ENCODE measurements at places on chromosomes 7 and 10.

- no peak for DNase-seq
Observed at GRCh38 chr7:30282735-30283134, 1.7 kb upstream of the ZNRF2 start.

- no peak for DNase-seq
Observed at GRCh38 chr10:129236274-129236691, 230.8 kb upstream of the MGMT start.

- DNase-seq, result no peak
Observed at GRCh38 chr10:71745664-71746250, 26.2 kb upstream of the C10orf105 start.

- DNase-seq, result no peak
Observed at GRCh38 chr7:47188653-47189315, 393.1 kb downstream of the TNS3 start.

GRCh38 chr7:159175792-159176191 lies 31.1 kb upstream of the VIPR2 start:
- DNase-seq, result no peak

DNA sequence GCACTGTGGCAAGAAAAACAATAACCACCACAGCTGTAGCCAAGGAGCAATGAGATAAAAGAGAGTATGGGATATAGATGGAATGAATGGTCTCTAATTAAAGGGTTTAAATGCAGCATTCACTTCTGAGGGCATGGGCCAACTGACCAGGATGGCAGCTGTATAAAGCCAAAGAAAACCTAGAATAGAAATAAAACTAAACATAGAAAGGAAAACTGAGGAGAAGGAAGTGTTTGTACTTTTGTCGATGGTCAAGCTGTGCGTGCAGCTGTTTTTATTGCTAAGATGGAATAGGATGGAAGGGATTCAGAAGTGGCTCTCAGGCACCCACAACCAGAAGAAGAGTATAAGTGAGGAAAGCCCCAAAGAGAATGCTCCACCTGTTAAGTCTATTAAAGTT lies 37.9 kb downstream of the ZC3HC1 start:
- DNase-seq, result no peak

DNA sequence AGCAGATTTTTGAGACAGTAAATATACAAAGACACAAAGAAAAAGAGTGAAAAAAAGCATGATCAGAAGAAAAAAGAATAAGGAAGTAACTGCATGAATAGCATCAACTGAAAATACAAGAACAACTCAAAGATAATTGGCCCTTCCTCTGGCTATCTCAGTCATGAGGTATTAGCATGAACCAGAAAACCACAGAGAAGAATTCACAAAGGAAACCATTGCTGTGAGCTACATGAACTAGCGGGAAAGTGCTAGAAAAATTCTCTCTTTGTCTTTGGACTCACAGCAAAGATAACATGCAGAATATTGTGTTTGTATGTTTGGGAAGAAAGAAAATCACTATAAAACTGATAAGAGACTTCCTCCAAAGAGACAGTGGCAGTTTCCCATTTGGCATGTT lies 82.9 kb downstream of the SORCS1 start:
- no peak for DNase-seq

DNA sequence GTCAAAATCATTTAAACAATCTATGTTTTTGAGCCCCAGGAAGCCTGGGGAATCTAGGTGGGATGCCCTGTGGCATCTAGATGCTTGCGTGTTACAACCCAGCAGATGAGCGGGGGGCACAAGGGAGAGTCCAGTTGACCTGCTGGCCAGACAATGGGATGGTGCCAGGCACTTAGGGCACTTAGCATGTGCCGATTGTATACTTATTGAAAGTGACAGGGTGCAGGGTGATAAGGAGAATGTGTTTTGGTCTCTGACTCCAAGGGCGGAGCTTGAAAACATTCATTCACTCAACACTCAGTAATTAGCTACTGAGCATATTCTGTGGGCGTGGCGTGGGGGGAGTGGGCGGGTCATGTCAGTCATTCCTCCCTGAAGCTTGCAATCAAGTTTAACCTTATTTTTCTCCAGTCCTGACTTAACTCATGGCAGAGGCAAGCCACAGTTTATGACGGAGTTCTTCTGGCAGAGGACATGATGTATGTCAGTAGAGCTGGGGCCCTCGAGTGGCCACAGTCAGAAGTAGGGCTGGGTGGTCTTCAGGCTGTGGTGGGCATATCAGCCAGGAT lies 115.1 kb downstream of the PRKCQ start:
- DNase-seq, result no peak

DNA sequence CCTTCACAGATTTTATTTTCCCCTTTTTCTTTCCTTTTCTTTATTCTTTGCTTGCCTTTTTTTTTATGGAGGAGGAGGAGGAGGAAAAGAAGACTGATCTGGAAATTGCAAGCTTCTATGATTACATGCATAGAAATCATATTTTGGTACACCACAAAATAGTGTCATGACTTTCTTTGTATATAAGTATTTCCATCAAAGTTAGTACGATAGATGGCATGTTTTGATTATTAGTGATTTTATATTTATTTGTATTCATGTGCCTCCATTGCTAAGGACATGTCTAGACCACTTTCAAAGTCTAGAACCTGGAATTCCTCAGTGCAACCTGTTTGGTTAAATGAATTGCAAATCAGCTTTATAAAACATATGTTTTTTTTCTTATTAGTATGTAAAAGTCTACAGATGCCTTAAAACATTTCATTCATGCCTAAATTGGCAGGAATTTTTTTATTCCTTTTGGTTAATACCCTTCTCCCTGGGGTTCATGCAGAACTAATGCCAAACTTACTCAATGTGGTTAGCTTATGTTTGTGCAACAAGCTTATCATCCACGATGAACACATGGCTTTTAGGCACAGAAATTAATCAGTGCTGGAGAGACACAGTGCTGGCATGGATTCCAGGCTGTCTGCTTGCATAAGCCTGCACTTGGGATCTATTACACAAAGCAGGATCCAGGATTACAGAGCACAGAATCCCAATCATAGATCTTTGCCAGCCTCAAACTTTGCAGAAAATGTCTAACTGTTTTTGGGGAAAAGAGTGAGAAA lies 213.1 kb downstream of the CHRM2 start:
- no peak for DNase-seq

DNA sequence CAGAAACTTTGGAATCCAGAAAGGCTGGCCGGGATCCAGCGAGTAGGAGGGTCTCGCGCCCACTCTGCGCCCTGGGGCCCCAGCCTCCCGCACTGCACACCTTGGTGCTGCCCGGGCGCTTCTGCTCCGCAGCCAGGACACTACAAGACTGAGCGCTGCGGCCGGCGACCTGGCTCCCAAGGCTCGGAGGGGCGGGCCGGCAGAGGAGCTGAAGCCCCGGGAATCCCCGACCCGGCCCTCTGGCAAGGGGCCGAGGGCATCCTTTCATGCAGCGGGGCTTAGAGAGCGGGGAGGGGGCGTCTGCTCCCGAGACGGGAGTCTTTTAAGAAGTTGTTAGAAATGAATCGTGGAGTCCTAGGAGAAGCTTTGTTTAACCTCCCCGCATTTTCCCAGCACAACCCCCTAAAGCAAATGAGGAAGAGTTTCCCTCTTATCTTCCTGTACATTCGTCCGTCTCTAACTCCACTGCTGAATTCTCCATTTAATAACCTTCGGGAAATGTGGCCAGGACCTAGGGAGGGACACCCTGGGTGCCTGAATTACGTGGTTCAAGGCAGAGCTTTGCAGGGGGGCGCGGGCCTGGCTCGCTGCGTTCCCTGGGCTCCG lies 1.1 kb downstream of the VWC2 start:
- no peak for DNase-seq

- DNase-seq, result no peak
Observed at GRCh38 chr7:157439149-157439548, 102.3 kb downstream of the DNAJB6 start.

- no peak for DNase-seq
Observed at GRCh38 chr10:1244493-1244892, 188.3 kb downstream of the WDR37 start.

DNA sequence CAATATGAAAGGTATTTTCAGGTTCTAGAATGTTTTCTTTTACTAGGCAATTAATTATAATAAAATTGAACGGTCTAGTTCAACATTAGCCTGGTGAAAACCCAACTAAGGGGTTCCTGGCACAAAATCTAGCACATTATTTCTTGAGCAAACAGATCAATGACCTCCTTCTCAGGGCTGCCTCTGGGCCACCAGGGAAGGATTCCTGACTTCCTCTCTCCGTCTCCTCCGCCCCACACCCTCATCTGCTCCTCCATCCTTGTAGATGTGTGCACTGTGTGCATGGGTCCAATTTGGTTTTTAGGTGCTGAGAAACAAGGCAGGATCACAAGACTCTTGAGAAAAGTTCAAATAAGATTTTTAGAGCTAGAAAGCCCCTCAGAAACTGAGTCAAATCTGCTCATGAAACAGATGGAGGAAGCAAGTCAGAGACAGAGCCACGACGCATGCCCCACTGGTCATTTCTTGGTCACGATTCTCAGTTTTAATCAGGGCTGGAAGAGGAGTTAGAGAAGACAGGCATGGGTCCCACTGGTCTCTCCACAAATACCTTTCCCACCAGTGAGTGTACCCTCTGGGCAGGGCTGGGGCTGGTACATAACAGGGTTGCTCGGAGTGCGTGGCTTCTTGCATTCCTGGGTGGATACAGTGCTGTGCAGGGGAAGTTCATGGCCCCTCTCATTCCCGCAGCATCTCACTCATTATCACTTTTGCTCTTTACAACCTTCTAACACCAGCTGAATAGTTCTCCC lies 3.8 kb downstream of the TRPV6 start:
- no peak for DNase-seq

DNA sequence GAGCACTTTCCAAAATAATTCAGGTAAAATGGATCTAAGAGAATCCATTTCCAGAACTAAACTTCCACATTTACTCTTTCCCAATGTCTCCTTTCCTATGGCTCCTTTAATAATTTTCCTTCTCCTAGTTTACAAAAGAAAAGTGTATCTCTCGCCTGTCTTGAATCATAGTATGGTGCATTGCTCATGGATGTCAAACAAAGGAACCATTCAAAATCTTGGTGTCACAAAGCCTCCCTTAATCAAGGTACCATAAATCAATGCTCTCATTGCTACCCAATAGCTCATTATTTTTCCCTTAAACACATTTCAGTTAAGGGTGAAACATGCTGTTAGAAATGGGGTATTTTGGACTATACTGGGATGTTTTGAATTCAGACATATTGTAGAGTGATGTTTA lies 57.6 kb upstream of the KCNMA1 start:
- DNase-seq, result no peak

GRCh38 chr10:19247843-19248242 lies 199.2 kb downstream of the MALRD1 start:
- DNase-seq, result no peak

DNA sequence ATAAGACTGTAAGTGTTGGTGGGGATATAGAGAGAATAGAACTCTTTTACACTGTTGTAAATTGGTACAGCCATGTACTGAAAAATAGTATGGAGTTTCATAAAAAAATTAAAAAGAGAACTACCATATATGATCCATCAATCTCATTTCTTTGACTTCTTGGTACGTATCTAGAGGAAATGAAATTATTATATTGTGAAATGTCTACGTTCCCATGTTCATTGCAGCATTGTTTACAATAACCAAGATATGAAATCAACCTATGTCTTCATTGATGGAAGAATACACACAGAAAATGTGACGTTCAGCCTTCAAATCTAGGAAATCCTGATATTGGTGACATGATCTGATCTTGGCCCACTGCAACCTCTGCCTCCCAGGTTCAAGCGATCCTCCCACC lies 32.0 kb downstream of the SHOC2 start:
- DNase-seq, result no peak

- DNase-seq, result no peak
Observed at GRCh38 chr7:77910124-77910523, 111.6 kb downstream of the PHTF2 start.
